ENCODE measurements at places on chromosomes 2 and 18.
A peak's percentile ranks its signal among the peaks of the same experiment; 100 is the strongest.

DNA sequence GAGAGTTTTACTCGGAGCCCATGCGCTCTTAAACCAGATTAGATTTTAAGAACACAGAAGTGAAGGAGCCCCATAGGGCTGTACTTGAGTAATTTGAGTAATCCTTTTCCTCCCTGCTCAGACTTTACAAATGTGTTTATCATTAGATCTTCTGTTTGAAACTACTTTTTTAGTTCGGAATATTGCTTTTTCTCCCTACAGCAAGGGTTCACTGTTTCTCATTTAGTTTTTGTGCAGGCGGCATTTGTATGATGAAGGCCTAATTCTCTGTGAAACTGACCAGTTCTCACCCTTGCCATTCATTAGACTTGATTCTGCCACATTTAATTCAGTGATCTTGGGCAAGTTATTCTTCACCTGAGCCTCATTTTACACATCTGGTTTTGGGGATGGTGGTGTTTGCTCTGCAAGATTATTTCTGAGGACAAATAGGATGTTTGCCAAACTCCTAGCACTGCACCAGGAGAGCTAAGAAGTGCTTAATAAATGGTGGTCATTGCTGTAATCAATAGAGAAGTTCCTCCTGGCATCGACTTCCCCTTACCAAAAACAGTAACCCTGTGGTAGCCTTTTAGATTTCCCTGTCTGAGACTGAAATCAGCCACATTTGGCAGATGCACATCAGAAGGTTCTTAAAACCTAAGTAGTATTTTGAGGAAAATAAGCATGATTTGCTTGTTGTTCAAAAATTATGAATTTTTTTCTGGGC, 2.2 kb downstream of the B3GNT2 start:
- DNase-seq, result no peak

GRCh38 chr2:143482316-143482715, 353.1 kb downstream of the ARHGAP15 start:
- no peak for DNase-seq

DNA sequence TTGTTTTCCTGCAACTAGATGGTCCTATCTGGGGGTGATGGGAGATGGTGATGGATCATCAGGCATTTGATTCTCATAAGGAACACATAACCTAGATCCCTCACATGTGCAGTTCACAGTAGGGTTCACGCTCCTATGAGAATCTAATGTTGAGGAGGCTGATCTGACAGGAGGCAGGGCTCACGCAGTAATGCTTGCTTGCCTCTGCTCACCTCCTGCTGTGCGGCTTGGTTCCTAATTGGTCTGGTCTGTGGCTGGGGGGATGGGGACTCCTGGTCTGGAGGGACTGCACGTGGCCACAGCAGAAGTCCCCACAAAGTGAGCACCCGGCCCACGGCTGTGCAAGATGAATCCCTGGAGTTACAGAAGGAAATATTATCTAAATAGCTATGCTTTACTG, 11.3 kb downstream of the MC5R start:
- DNase-seq, result no peak

DNA sequence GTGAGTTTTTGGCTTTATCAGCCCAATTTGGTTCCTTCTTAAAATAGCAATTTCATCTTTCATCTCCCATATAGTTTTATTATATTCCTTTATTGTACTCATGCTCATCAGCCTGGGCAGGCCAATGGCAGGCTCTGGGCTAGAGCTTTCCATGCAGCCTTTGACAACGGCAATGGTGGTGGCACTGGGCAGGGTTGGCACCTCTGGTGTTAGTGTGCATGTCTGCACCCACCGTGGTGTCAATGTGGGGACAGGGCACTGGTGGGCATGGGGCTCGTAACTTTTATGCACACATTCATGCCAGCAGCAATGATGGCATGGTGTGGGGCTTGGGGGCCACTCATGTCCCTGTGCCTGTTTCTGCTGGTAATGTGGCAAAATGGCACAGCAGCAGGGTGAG, 1305.4 kb downstream of the DSC3 start:
- DNase-seq, result no peak

- peak; percentile 69 for DNase-seq
Observed at GRCh38 chr2:215598376-215598975, 162.6 kb upstream of the FN1 start.

- DNase-seq, result no peak
Observed at GRCh38 chr18:11035814-11036495, 113.4 kb downstream of the PIEZO2 start.

DNA sequence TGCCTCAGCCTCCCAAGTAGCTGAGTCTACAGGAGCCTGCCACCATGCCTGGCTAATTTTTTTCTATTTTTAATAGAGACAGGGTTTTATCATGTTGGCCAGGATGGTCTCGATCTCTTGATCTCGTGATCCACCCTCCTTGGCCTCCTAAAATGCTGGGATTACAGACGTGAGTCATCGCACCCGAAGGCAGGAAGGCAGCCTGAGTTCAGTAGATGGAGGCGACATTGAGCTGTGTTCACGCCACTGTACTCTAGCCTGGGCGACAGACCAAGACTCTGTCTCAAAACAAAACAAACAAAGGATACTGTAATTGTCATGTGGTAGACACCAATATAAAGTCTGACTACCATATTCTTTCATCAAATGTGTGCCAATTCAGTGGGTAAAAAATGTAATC, 500.9 kb upstream of the DSEL start:
- peak; percentile 17 for DNase-seq

DNA sequence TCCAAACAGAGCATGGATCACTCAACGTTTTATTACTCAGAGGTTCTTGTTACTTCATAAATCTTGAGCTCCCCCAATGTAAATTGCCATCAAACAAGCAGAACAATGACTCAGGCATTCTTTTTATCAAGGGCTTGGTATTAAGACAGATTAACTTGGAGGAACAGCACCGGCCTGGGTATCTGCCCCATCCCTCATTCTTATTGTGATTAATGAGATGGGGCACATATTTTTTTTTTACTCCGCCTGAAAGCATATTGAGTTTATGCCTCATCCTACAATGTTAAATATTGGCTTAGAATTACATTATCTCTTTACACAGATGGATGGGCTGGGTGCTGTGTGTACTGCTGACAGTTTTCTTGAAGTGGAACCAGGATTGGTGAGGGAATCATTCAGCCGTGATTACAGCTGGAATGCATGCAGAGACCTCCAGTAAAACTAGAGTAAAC, 387.3 kb downstream of the CLIP4 start:
- DNase-seq, result no peak

GRCh38 chr18:39770399-39770798, 2184.6 kb upstream of the PIK3C3 start:
- no peak for DNase-seq

- DNase-seq, result no peak
Observed at GRCh38 chr2:109721135-109721534, 73.0 kb upstream of the RGPD5 start.

GRCh38 chr2:220127311-220127710, 499.9 kb downstream of the SLC4A3 start:
- no peak for DNase-seq

GRCh38 chr2:215777465-215778044, 235.8 kb downstream of the MREG start:
- DNase-seq, result no peak

DNA sequence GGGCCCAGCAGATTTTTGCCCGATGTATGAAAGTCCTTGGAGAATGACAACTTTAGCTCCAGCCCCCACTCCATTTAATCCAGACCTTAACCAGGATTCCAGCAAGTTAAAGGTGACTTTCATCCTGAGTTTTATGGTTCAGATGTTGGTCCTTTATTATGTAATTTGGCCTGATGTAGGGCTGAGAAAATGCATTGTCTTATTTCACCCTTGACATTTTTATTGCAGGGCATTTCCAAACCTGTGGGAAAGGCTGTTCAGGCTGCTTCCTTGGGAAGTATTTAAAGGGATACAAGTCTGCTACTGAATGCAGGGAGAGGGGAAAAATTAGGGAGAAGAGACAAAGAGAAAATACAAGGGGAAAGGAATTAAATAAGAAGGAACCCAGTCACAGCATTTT, 48.8 kb downstream of the ASB1 start:
- no peak for DNase-seq

DNA sequence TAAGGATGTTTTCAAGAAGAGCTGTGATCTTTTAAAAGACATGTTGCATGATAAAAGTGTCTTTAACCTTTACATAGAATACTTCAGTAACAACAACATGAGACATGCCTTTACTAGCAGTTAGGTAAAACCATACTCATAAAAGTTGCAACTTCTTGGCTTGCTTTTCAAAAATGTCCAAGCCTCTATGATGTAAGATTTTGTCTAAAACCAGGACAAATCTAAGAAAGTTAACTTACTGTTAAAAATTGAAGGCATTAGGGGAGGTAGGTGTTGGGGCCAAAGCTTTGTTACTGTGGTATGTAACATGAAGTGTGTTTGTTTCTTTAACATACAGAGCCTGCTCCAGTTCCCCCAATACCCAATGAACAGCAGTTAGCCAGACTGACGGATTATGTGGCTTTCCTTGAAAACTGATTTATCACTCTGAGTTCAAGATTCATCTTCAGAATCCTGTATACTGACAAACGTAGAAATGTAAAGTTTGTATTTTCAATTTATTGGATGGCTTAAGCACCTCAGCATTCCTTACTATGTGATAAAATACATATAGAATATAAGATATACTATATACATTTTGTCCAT, 11.7 kb downstream of the COPS8 start:
- peak; percentile 9 for DNase-seq

DNA sequence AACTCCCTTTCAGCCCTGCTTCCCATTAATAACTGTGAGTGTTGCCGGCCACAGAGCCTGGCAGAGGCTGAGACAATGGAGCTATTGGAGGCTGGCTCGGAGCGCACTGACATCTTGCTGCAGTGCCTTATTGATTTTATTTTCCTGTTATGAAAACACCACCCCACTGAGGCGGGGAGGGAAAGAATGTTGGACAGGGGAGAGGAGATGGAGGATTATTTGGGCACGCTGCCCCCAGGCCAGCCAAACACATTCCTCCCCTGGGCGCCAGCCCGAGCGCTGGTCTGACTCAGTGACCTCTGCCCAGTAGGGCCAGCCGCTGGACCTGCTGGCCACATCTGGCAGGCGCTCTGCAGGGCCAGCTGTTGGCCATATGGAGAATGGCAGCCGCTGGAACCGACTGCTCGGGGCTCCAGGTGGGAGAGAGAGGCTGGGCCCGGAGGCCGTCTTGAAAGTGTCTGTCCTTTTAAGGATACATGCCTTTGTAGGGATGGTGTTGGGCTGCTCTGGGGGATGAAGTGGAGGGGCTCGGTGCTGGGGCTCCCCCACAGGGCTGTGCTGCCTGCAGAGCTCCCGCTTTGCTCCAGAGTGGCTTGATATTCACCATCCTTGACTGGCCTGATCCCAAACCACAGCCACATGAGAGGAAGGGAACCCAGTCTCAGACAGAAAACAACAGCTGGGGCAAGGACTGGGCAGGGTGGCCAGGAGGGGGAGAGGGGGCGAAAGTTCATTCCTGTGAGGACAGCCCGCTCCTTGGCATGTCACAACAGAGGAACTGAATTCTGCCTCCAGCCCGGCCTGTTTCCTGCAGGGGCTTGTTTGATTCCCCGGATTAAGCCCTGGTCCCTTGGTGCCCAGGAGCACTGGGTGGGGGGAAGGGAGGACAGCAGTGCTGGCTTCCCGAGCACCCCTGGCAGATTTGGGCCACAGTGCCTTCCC, 179.0 kb downstream of the KLHL29 start:
- DNase-seq, result peak; percentile 98

- no peak for DNase-seq
Observed at GRCh38 chr18:13893418-13893760, 21.9 kb downstream of the MC2R start.

- no peak for DNase-seq
Observed at GRCh38 chr2:168796583-168797285, 5.7 kb upstream of the NOSTRIN start.

- no peak for DNase-seq
Observed at GRCh38 chr2:100141906-100142305, 484 bp downstream of the AFF3 start.

- peak; percentile 65 for DNase-seq
Observed at GRCh38 chr2:207746131-207746530, 23.6 kb downstream of the FZD5 start.

- no peak for DNase-seq
Observed at GRCh38 chr2:234357666-234358065, 139.2 kb downstream of the ARL4C start.

GRCh38 chr2:118686346-118686745, 161.1 kb downstream of the EN1 start:
- no peak for DNase-seq

GRCh38 chr18:55925772-55926171, 337.8 kb upstream of the TCF4 start:
- peak; percentile 37 for DNase-seq

DNA sequence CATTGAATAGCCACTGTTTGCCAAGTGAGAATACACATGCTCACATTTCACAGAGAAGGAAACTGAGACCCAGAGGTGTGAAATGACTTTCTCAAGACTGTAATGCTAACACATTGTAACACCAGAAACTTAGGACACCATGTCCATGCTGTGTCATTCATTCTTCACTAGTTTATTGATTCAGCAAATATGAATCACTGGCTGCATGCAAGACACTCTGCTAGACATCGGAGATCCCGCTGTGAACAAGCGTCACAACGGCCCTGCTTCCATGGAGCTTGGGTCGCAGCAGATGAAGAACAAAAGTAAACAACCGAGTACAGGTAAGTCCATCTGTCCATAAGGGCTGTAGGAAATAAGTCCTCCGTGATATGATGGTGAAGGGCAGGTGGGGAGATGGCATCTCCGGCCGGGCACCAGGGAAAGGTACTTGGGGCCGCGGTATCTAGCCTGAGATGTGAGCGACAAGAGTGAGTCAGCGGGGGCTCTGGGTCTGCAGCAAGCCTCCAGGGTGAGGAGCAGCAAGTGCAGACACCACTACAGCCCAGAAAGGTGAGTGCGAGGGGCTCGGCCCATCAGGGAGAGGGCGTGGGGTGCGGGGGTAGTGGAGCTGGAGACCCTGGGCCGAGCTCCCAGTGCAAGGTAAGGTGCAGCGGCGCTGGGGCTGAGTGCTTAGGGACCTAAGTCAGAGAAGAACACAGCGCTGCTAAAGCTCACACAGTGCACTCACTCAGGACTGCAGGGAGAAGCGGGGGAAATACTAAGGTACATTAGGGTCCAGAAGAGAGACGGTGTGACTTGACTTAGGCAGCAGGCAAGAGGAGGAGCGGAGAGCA, 391.2 kb downstream of the FBXO15 start:
- no peak for DNase-seq

GRCh38 chr2:183371545-183371944, 247.3 kb downstream of the NUP35 start:
- no peak for DNase-seq

DNA sequence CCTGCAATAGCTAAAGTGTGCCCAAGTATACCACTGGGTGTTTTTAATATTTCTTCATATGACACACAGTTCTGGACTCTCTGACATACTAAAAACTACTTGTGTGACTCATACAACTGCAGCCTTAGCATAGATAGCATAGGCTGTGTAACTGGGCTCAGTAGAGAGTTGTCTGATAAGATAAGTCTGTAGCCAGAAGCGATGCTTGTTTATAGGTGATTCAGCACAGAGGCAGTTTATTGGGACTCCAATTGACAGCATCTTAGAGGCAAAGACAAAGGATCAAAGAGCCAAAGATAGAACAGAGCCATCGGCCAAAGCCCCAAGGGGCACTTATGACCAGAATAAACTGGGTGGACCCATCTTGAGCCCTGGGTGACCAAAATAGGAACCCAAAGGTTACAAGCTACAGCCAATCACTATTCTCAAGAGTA, 42.3 kb downstream of the AAK1 start:
- peak; percentile 87 for DNase-seq

GRCh38 chr18:37551249-37551648, 14.3 kb downstream of the CELF4 start:
- DNase-seq, result no peak

GRCh38 chr2:201697899-201698298, 545 bp downstream of the MPP4 start:
- DNase-seq, result peak; percentile 88

Data from RPMI7951 (cell line).